ENCODE measurements at places on chromosomes 1 and 21.

DNA sequence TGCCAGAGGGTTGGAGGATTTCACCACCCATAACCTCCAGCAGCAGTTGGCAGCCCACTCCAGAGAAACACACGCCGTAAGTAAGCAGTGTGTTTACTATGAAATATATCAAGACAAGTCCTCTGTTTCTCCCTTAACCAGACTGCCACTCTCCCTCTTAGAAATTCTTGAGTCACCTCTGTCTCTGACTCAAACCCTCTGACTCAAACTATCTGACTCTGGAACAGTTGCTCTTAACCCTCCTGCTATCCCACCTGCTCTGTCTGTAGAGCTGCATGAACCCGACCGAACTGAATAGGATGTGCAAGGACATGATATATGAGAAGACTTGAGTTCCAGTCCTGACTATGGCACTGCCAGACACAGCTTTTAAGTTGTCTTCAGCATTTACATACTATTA, 14.1 kb downstream of the INPP5B start:
- DNase-seq: no peak

- no peak for DNase-seq
These were observed 2.5 kb downstream of the MRPL9 start for GRCh38 chr1:151760597-151761385.

- DNase-seq: no peak
These were observed 18.1 kb downstream of the NOS1AP start for GRCh38 chr1:162087574-162087973.

DNA sequence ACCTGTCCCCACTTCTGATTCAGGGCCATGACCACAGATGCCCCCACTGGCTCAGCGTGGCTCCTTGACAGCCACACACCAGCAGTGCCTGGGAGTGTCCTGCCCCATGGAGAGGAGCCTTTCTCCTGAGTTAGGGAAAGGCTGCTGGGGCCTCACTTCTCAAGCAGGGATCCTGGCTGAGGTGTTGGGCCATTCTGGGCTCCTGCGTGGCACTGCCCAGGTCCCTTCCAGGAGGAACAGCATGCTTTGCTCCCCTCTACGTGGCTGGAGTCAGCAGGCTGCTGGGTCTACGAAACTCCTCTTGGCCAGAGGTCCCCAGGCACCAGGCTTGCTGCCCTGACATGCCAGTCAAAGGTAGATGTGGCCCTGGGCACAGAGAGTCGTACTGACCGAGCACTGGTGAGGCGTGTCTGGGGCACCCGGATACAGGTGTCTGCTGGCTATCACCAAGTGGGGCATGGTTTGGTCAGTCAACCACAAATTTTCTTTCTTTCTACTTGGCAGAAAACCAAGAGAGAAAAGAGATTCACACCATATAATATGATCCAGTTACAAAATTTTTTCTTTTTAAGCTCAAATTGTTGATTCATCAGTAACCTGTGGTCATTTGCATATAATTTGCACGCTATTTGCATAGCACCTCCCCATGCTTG, 4.1 kb downstream of the ADORA1 start:
- no peak for DNase-seq

GRCh38 chr1:21332554-21333311, 42.5 kb upstream of the ECE1 start:
- no peak for DNase-seq

DNA sequence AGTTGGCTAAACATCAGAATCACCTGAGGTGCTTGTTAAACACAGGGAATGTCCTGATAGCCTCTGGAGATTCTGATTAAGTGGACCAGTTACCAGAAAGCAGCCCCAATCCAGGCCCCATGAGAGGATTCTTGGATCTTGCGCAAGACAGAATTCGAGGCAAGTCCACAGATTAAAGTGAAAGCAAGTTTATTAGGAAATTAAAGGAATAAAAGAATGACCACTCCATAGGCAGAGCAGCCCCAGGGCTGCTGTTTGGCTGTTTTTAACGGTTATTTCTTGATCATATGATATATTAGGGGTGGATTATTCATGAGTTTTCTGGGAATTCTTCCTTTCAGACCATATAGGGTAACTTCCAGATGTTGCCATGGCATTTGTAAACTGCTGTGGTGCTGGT, 176.2 kb downstream of the ROR1 start:
- no peak for DNase-seq

GRCh38 chr1:107019166-107019565, 37.3 kb upstream of the PRMT6 start:
- no peak for DNase-seq

- DNase-seq: peak; percentile 22
These were observed 182.1 kb upstream of the DMRTA2 start for GRCh38 chr1:50605186-50605875.

- peak; percentile 78 for DNase-seq
These were observed 91.5 kb downstream of the SSBP3 start for GRCh38 chr1:54314696-54315095.

GRCh38 chr1:7257225-7257624, 472.0 kb downstream of the CAMTA1 start:
- DNase-seq: no peak

DNA sequence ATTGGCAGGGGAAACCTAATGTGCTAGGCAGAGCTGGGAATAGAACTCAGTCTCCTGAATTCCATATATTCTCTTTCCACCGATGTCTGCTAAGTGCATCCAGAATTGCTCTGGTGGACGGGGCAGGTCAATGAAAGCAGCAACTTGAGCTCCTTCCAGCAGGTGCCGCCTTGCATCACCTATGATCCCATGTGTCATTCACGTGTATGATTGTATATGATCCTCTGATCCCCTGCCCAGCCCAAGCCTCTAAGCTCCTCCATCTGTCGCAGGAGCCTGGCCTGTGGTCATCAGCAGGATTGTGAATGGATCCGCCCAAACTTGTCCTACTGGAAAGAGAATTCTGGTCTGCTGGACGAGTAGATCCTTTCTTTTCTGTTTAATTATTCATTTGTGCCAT, 13.1 kb downstream of the ACTA1 start:
- no peak for DNase-seq

DNA sequence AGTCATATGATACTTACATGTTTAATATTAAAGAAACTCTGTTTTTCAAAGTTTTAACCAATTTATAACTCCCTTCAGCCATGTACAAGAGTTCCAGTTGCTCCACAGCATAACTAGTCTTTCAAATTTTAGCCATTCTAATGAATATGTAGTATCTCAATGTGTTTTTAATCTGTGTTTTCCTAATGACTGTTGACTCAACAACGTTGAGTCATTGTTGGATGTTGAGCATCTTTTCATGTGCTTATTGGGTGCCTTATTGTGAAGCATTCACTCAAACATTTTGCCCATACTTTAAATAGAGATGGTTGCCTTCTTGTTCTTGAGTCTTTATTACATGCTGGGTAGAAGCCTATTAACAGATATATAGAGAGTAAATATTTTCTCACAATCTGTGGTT, 240.2 kb upstream of the LYPLAL1 start:
- no peak for DNase-seq

GRCh38 chr1:204574016-204574864, 58.0 kb downstream of the MDM4 start:
- no peak for DNase-seq

- no peak for DNase-seq
These were observed 5.8 kb upstream of the EPHA8 start for GRCh38 chr1:22557341-22557950.

DNA sequence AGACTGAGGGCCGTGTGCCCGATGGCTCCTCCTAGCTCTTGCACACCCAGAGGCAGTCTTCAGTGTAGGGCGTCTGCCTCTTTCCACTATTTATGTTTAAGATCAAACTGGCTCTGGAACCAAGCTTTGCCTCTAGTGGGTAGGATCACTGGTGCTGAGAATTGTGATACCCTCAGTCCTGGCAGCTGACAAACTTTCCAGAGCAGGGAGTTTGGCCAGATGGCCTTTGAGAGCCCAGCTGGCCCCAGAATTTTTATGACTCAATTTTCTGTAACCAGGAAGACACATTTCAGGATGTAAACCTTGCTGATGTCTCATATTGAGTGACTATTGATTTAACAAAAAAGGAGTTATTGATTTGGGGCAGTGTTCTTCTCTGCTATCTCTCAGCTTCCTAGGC, 6.7 kb downstream of the COQ8A start:
- DNase-seq: peak; percentile 16

DNA sequence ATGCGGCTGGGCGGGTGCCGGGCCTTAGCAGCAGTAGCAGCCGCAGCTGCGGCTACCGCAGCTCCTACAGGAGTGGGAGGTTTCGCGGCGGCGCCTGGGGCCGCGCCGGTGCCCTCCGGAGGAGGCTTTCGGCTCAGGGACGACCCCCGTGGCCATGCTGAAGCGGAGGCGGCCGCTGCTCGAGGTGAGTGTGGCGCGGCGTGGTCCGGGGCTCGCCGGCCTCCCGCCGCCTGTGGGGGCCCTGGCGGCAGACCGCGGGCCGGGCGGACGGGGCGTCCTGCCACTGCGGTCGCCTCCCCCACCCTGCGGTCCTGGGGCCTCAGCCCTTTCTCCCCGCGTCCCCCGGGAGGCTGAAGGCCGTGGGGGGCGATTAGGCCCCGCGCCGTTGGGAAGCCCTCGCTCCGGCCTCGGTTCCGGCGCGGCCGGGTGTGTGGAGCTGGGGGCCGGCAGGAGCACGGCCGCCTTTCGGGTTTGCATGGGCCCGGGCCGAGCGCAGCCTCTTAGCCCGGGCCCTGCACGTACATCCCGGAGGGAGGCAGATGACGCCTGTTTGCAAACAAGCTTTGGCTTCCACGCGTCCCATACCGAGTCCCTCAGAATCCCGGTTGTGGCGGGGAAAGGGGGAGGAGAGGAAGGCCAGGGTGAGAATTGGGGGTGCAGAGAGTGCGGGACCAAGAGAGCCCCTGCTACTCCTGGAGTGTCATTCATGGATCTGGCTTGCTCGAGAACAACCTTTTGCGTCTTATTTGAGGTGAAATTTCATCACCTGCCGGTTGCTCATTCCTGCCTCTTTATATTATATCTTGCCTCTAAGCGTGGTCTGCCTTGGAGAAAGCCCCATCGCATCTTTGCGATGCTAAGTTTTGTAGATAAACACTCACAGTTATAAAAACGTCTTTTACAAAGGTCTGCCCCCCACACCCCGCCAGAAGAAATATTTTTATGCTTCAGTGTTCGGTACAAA, 613 bp downstream of the ZFYVE9 start:
- DNase-seq: peak; percentile 20

DNA sequence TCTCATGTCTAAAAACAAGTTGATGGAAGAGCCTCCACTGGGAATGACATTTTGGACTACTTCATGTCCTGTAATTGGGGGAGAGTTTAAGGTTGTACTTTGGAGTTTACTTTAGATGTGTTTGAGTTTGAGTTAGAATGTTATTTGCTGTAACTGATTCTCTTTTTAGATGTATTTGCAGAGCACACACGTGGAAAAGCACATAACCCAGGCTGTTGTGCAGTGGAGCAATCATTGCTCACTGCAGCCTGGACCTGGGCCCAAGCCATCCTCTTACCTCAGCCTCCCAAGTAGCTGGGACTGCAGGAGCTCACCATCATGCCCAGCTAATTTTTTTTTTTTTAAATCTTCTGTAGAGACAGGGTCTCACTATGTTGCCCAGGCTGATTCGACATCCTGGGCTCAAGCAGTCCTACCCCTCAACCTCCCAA, 36.7 kb upstream of the SH3D21 start:
- DNase-seq: no peak

Measured in mucosa of gallbladder (tissue), 1 donor.